ENCODE measurements at places on chromosomes 11 and 22. TPM values are rescaled to one million over a fixed set of nuclear protein-coding genes. Genes with fewer than 3 reads are reported as not detected.

Gene ZNRF3
- total RNA-seq, result 2.3 TPM

Gene FGF4
- total RNA-seq, result not detected

Gene KRTAP5-11
- not detected for total RNA-seq

Gene SLC5A12
- not detected for total RNA-seq

GRCh38 chr11:30377347-30377746 is 54.4 kb downstream of the ARL14EP start:
- DNase-seq, result no peak

DNA sequence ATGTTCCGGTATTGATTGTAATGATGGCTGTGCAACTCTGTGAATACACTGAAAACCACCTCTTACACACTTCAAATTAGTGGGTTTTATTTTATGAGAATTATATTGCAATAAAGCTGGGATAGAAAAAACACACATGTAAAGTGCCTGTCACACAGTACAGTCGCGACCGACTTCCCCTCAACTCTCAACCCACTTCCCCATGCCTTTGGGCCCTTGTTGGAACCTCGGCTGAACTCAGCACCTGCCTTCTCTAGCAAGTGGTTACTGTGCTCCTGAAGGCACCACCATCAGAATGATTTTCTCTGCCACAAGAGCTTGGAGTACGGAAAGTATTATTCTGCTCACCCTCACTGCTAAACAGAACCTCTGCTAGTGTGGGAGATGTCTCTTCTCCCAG is 13.5 kb downstream of the KCNJ1 start:
- DNase-seq, result no peak

GRCh38 chr22:24337894-24338645 is 67.4 kb downstream of the SPECC1L start:
- DNase-seq, result no peak

DNA sequence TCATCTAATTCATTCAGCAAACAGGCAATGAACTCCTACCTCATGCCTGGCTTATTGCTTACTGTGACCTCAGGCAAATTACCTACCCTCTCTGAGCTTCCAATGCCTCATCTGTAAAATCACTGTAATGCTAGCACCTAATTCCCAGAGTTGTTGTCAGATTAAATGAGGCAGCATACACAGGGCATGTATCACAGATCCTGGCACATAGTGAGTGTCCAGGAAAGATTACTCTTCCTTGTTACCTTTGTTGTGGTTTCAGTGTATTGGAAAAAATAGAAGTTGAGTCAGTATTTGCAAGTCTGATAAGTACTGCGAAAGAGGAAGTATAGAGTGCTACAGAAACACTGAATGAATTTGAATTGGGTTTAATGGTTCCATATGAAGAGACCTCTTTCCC is 26.4 kb upstream of the LRRC55 start:
- no peak for DNase-seq
